PC-3 (cell line): ENCODE measurements at places on chromosomes 11 and 22. TPM values are rescaled to one million over a fixed set of nuclear protein-coding genes. Genes with fewer than 3 reads are reported as not detected.

DNA sequence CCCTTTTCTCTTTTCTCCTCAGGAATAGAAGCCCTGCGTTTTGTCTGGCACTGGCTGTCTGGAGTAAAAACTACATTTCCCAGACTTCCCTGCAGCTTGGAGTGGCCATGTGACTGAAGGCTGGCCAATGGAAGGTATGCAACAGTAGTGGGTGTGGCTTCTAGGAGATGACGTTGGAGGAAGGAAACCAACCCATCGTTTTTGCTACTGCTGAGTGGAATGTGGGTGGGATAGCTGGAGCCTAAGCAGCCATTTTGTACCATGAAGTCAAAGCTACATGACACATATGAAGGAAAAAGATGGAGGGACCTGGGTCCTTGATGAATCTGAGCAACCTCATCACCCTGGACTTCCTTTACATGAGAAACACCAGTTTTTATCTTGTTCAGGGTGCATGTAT is 19.6 kb downstream of the FGF3 start:
- no peaks in the 10 kb centered on the region for H3K36me3 ChIP-seq
- DNase-seq, result peak; percentile 70
- H3K27me3 ChIP-seq, result no peaks in the 10 kb centered on the region
- H3K4me1 ChIP-seq, result no peaks in the 10 kb centered on the region
- H3K4me3 ChIP-seq, result no peak overlapping the region

- no peak overlapping the region for H3K4me3 ChIP-seq
- no peaks in the 10 kb centered on the region for H3K4me1 ChIP-seq
- H3K27ac ChIP-seq, result no peak overlapping the region
- no peaks in the 10 kb centered on the region for H3K36me3 ChIP-seq
- no peak for DNase-seq
Measured at GRCh38 chr11:117805045-117805444, 8.0 kb upstream of the DSCAML1 start.

DNA sequence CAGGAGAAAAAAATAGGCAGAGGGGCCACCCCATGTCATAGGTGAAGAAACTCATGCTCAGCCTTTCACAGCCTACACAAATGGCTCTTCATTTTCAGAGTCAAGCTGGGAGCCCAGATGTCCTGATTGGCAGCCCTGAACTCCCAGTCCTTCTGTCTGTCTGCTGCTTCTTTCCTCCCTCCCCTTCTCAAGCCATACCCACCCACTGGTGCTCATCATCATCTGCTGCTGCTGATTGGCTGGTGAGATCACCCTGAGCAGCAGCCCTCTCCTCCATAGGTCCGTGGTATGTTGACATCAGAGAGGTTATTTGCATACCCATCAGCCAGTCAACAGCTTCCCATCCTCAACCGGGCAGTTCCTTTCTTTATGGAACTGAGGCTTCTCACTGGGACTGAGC is 46.1 kb upstream of the PRDM11 start:
- peaks cover 6% of the 10 kb centered on the region for H3K4me1 ChIP-seq
- H3K27ac ChIP-seq, result no peak overlapping the region

- peak; percentile 25 for DNase-seq
- no peaks in the 10 kb centered on the region for H3K27me3 ChIP-seq
- no peaks in the 10 kb centered on the region for H3K36me3 ChIP-seq
- peak overlapping the region; percentile 97 for H3K4me3 ChIP-seq
Measured at GRCh38 chr11:117179048-117179999, 781 bp downstream of the SIDT2 start.

- H3K27ac ChIP-seq, result peak overlapping the region; percentile 80
- H3K36me3 ChIP-seq, result no peaks in the 10 kb centered on the region
- H3K4me3 ChIP-seq, result peak overlapping the region; percentile 43
- H3K27me3 ChIP-seq, result no peaks in the 10 kb centered on the region
- peaks cover 33% of the 10 kb centered on the region for H3K4me1 ChIP-seq
Measured at GRCh38 chr11:60830478-60831142, 11.3 kb upstream of the CCDC86 start.

GRCh38 chr22:20552443-20553401 is 45.3 kb downstream of the MED15 start:
- H3K27ac ChIP-seq, result no peak overlapping the region
- no peak overlapping the region for H3K4me3 ChIP-seq
- no peaks in the 10 kb centered on the region for H3K4me1 ChIP-seq
- no peaks in the 10 kb centered on the region for H3K27me3 ChIP-seq
- peaks cover 37% of the 10 kb centered on the region for H3K36me3 ChIP-seq

DNA sequence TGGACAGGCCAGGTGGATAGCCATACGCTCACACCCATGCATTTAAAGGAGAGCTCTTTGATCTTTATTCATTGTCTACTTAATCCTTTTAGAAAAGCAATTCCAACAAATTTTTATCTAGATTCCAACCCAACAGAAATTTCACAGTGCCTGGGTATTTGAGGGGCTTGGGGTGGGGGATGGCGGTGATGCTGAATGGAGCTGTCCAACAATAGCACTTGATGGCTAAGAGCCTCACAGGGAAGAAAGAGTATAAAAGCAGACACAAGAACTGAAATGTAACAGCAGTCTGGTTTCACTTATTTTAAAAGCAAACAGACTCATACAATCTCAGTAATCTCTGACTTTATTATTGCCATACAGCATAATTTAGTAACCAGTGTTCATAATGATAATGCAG is 101.8 kb upstream of the SORL1-AS1 start:
- H3K27me3 ChIP-seq, result no peaks in the 10 kb centered on the region
- peak overlapping the region; percentile 35; the same call in 1 of the 2 replicates for H3K27ac ChIP-seq

DNA sequence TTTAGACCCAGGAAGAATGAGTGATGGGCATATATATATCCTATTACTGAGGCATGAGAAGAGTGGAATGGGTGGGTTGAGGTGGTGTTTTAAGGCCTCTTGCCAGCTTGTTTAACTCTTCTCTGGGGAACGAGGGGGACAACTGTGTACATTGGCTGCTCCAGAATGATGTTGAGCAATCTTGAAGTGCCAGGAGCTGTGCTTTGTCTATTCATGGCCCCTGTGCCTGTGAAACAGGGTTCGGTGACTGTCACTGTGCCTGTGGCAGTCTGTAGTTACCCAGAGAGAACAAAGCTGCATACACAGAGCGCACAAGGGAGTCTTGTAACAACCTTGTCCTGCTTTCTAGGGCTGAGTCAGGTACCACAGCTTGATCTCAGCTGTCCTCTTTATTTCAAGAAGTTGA is 11.7 kb downstream of the LIMK2 start:
- no peaks in the 10 kb centered on the region for H3K27me3 ChIP-seq
- DNase-seq, result no peak
- no peak overlapping the region for H3K4me3 ChIP-seq
- no peaks in the 10 kb centered on the region for H3K4me1 ChIP-seq
- H3K36me3 ChIP-seq, result no peaks in the 10 kb centered on the region

- DNase-seq, result no peak
- no peaks in the 10 kb centered on the region for H3K36me3 ChIP-seq
- H3K27me3 ChIP-seq, result no peaks in the 10 kb centered on the region
- no peak overlapping the region for H3K4me3 ChIP-seq
- no peaks in the 10 kb centered on the region for H3K4me1 ChIP-seq
Measured at GRCh38 chr11:80365076-80365725, 924.4 kb upstream of the TENM4 start.

- H3K27ac ChIP-seq, result no peak overlapping the region
- no peaks in the 10 kb centered on the region for H3K36me3 ChIP-seq
- H3K27me3 ChIP-seq, result peaks cover 78% of the 10 kb centered on the region
- H3K4me1 ChIP-seq, result peaks cover 5% of the 10 kb centered on the region; the same call in 1 of the 2 replicates
- peak overlapping the region; percentile 68 for H3K4me3 ChIP-seq
Measured at GRCh38 chr11:14645015-14645912, 1.7 kb downstream of the PDE3B start.

DNA sequence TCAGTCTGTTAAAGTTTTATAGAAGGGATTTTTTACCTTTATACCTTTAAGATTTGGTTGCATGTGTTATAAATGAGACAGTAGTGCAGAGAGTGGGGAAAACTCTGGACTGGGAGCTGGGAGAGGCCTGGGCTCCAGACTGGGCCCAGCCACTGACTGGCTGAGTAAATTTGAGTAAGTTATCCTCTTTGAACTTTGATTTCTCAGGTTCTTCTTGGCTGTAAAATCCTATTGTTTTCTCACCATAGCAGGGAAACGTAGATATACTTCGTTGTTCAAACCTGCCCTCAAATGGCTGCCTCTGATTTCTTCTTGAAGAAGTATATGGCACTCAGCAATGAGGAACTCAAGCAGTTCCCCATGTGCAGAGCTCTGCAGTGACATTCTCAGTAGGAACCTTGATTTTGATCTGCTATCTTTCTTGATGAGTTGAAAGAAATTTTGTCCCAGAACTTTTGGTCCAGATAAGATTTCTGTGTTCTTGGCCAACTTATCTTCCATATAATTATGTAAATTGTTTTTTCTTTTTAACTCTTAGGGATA is 8.8 kb downstream of the BMAL1 start:
- DNase-seq, result no peak
- peaks cover 22% of the 10 kb centered on the region for H3K4me1 ChIP-seq
- no peaks in the 10 kb centered on the region for H3K27me3 ChIP-seq
- no peak overlapping the region for H3K27ac ChIP-seq

- no peak overlapping the region for H3K27ac ChIP-seq
- no peaks in the 10 kb centered on the region for H3K4me1 ChIP-seq
- no peak overlapping the region for H3K4me3 ChIP-seq
- H3K36me3 ChIP-seq, result no peaks in the 10 kb centered on the region
Measured at GRCh38 chr11:24400059-24400665, 96.7 kb upstream of the LUZP2 start.

DNA sequence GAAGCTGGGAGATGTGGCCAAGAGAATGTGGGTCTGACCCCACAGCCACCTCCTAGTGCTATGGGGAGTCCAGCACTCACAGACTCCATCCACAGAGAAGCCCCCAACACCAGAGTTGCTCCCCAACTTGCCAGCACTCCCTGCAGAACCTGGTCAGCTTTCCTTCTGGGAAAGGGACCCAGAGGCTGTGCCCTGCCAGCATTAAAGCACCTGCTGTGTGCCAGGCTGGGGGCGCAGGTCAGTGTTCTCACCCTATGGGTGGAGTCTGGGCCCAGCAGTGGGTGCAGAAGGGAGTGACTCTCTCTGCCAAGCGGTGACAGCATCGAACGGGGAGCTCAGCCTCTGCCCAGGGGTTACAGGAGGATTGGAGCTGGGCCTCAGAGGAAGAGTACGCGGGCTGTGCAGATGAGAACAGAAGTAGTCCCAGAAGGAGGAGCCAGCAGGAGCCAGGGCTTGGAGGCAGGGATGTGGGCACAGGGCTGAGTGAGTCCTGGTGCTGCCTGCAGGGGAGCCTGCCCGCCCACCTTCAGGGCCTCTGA is 114.4 kb downstream of the MPPED1 start:
- no peaks in the 10 kb centered on the region for H3K27me3 ChIP-seq
- H3K36me3 ChIP-seq, result no peaks in the 10 kb centered on the region
- no peak for DNase-seq
- no peak overlapping the region for H3K4me3 ChIP-seq

- H3K27ac ChIP-seq, result no peak overlapping the region
- H3K36me3 ChIP-seq, result peaks cover 40% of the 10 kb centered on the region
- H3K27me3 ChIP-seq, result no peaks in the 10 kb centered on the region
- DNase-seq, result no peak
Measured at GRCh38 chr11:57735619-57736298, 5.5 kb upstream of the SELENOH start.

GRCh38 chr11:2314525-2315394 is 12.9 kb downstream of the TSPAN32 start:
- no peaks in the 10 kb centered on the region for H3K27me3 ChIP-seq
- DNase-seq, result no peak
- H3K4me1 ChIP-seq, result peaks cover 14% of the 10 kb centered on the region
- no peak overlapping the region for H3K4me3 ChIP-seq
- H3K27ac ChIP-seq, result no peak overlapping the region

- H3K36me3 ChIP-seq, result peaks cover 31% of the 10 kb centered on the region
- DNase-seq, result peak; percentile 45
- H3K27me3 ChIP-seq, result no peaks in the 10 kb centered on the region
- H3K4me3 ChIP-seq, result peak overlapping the region; percentile 83
- peak overlapping the region; percentile 81 for H3K27ac ChIP-seq
Measured at GRCh38 chr11:125890447-125891100, 3.1 kb downstream of the HYLS1 start.

DNA sequence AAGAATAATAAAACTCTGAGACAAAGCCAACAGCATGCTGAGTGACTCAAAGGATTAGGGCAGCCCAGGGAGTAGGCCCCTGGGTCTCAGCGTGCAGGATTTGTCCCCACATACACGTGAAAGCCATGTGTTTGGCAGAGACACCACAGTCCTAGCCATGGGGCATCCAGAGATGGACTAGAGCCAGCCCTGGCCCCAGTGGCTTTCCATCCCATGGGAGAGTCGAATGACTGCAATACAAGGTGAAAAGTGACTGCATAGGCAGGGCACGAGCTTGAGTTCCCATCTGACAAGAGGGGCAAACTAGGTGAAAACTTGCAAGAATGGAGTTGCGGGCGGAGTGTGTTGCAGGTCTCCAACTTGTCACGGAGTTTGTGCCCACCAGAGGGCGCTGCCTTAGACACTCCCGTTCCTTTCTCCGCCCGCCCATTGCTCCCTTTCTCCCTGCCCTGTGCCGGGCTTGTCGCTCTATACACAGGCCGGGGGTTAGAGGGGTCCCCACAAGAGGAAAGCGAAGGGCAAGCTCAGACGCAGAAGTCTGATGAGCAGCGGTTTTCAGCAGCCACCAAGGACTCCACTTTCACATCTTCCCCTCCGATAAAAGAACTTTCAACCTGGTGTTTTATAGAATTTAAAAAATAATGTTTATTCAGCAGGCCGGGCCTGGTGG is 24.2 kb downstream of the TSKU start:
- no peak overlapping the region for H3K27ac ChIP-seq
- H3K36me3 ChIP-seq, result no peaks in the 10 kb centered on the region
- H3K27me3 ChIP-seq, result no peaks in the 10 kb centered on the region
- DNase-seq, result peak; percentile 88
- 0 out of 2 replicates have a peak overlapping the region, but pooled peaks have one; percentile 25 for H3K4me3 ChIP-seq

- no peak overlapping the region for H3K4me3 ChIP-seq
- H3K4me1 ChIP-seq, result no peaks in the 10 kb centered on the region
- peaks cover 7% of the 10 kb centered on the region for H3K27me3 ChIP-seq
Measured at GRCh38 chr11:8056810-8057463, 24.1 kb upstream of the TUB start.

DNA sequence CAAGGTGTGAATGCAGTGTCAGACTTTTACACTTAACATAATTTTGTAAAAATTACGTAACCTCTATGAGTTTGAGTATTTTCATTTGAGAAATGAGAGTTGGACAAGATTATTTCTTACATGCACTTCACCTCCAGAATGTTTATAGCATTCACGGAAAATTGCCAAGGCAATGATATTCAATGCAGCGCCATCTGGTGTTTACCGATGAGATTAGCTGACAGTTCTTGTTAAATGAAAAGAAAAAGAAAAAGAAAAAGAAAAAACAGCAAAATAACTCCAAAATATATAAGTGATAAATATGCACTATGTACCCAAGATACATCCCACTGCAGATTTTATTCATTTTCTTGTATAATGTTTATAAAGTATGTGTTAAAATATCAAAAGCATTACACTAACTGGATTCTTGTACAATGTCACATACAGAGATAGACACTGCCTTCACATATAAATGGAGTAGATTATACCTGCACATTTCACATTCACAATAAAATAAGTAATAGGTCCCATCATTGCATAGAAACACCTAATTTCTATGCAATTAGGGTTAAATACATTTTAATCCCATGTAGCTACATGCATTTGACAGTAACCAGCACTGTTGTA is 976.3 kb upstream of the FAT3 start:
- no peak overlapping the region for H3K27ac ChIP-seq
- H3K4me3 ChIP-seq, result no peak overlapping the region
- DNase-seq, result peak; percentile 84

- no peaks in the 10 kb centered on the region for H3K4me1 ChIP-seq
- H3K36me3 ChIP-seq, result no peaks in the 10 kb centered on the region
- H3K27ac ChIP-seq, result no peak overlapping the region
Measured at GRCh38 chr11:8025123-8025522, 38.0 kb downstream of the EIF3F start.

The TRIM6 gene
- 10.1 and 12.6 TPM in 2 replicates for total RNA-seq

The SNX32 gene
- total RNA-seq, result not detected in 2 replicates

The ELMOD1 gene
- not detected in 2 replicates for total RNA-seq

The TEX54 gene
- not detected in 2 replicates for total RNA-seq

The GP1BB gene
- total RNA-seq, result 0.80 and 5.9 TPM in 2 replicates

The C11orf91 gene
- total RNA-seq, result 1.0 TPM in 1 of 2 replicates, not detected in the other

The IGLL1 gene
- total RNA-seq, result not detected in 2 replicates

The F2 gene
- not detected in 2 replicates for total RNA-seq
